ENCODE measurements at places on chromosomes 7 and 10. TPM values are rescaled to one million over a fixed set of nuclear protein-coding genes. Genes with fewer than 3 reads are reported as not detected.

The NUPR2 gene
- not detected for total RNA-seq

DNA sequence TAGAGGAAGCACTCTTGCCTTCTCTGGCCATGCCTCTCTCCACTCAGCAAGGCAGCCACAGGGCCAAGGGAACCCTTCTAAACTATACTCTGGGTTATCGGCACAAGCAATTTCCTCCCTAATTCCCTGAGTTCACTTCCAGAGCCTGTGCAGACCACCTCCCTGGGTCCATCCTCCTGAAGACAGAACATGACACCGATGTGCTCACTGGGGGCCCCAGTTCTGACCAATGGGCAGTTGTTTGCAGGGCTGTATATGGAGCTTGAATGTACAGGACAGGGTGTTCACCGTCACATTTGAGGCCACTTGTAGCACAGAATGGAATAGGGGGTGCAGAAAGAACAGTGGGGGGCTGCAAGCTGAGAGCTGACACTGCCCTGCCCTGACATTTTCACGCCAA is 77.7 kb downstream of the TFEC start:
- DNase-seq, result no peak

GRCh38 chr7:70338015-70338414 is 739.7 kb downstream of the AUTS2 start:
- DNase-seq, result no peak

GRCh38 chr10:126111516-126111915 is 215.2 kb downstream of the FANK1 start:
- no peak for DNase-seq

- peak; percentile 47 for DNase-seq
Measured at GRCh38 chr7:154953006-154953684, 49.8 kb downstream of the PAXIP1 start.

- peak; percentile 28 for DNase-seq
Measured at GRCh38 chr10:77602913-77603533, 34.6 kb downstream of the KCNMA1 start.

GRCh38 chr10:31707093-31708039 is 221.3 kb downstream of the ARHGAP12 start:
- DNase-seq, result peak; percentile 80

DNA sequence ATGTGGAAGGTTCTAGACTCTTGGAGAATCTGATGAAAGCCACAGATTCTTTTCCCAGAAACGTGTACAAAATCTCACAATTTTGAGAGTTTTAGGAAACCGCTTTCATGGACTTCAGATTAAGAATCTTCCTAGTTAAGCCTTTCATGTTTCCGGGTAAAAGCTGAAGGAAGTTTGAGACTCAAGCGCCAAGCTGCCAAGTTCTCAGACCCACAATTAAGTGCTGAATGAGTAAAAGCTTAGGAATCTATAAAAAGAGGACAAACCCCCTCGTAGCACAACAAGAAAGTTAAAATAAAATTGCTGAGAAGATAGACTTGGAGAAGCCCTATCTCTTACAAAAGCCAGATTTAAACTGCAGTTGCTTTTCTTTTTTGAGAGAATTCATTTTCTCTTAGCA is 99.6 kb downstream of the ST8SIA6 start:
- no peak for DNase-seq

The LDB3 gene
- total RNA-seq, result 137 TPM

- DNase-seq, result no peak
Measured at GRCh38 chr10:86646933-86647332, 7.4 kb upstream of the OPN4 start.

Data from myocyte (in vitro differentiated cells).